ENCODE measurements at places on chromosomes 7 and 10. TPM values are rescaled to one million over a fixed set of nuclear protein-coding genes. Genes with fewer than 3 reads are reported as not detected.

Gene TBX20
- not detected for total RNA-seq

Gene CALCR
- total RNA-seq: not detected

Gene GDF2
- total RNA-seq: not detected

Gene AOAH
- not detected for total RNA-seq

Gene PRR15
- total RNA-seq: 2.1 TPM

Gene SCIN
- total RNA-seq: 0.26 TPM

Gene PLEKHS1
- not detected for total RNA-seq

Gene SEC31B
- total RNA-seq: 1.6 TPM

Gene ARHGAP12
- total RNA-seq: 31.0 TPM
